SK-N-MC (cell line): ENCODE measurements at places on chromosomes 16 and 17.

DNA sequence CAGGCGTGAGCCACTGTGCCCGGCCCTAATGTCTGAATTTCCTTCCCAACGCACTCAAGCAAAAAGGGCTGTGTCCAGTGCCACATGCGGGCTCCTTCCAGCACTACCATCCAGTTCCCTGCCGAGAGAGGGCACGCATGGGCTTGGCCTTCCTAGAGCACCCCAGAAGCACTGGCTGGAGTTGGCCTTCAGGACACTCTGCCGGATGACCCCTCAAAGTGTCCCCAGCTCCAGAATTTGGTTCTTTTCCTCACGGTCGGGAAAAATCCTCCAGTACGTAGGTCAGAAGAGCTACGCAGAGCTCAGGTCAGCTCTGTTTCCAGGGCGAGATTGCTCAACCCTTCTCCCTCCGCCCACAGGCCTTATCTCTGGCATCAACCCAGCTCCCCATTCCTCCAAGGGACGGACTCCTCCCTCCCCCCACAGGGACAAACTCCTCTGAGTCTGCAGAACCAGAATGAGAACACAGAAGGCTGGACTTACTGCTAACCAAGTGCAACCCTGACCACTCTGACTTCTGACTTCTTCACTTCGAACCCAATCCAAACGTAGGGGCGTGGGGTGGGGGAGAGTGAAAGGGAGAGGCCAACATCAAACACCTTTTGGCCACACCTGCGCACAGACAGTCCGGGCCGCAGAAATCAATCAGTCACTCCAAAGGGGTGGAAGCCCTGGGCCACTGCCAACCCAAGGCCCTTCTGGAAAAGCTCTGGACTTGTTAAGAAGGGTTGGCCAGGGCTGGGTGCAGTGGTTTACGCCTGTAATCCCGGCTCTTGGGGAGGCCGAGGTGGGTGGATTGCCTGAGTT is 3.6 kb downstream of the CDC42EP4 start:
- DNase-seq, result no peak

GRCh38 chr17:37134050-37134449 is 185.3 kb downstream of the AATF start:
- DNase-seq, result no peak

DNA sequence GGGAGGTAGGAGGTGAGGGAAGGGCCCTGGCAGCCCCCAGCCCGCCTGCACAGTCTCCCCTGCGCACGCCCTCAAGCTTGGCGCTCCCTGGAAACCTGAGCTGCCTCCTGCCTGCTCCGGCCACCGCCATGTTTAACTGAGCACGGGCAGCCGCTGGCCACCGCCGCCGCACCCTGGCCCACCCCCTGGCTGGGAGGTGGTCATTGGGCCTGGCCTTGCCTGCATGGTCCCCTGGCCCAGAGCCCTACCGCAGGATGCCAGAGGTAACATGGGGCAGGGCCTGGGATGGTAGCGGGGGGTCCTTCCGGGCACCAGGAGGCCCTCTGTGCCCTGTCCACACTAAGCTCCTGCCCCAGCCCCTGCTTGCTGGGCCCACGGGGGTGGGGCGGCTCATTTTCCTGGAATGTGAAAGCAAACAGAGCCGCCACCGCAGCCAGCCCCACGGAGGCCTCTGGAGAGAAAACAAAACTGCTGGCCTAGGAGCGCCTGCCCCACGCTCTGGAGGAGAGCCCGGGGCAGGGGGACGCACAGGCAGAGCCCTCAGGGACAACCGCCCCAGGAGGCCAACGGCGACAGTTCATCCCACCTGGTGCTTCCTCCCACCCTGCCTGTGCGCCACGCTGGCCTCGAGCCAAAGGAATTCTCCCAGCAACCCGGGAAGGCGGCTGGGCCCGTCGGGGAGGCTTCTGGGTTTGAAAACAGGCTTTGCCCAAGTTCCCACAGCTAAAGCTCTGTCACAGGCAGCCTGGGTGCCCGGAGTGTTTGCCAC is 8.9 kb downstream of the NHERF2 start:
- DNase-seq, result no peak

DNA sequence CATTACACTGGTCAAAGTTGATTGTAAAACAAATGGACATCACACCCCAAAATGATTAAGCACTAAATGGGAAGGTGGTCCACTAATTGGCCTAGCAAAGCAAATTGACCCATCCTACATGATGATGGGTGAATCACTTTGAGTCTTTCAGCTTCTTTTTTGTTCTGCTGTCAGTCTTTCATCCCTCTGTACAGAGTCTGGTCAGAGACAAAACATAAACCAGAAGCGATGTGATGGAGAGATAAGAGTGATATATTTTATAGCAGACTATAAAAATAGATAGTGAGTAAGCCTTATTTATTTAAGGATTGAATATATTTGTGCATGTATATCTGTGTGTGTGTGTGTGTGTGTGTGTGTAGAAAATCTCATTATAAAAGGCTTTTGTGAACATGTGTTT is 618.4 kb upstream of the SOX9 start:
- DNase-seq, result no peak

DNA sequence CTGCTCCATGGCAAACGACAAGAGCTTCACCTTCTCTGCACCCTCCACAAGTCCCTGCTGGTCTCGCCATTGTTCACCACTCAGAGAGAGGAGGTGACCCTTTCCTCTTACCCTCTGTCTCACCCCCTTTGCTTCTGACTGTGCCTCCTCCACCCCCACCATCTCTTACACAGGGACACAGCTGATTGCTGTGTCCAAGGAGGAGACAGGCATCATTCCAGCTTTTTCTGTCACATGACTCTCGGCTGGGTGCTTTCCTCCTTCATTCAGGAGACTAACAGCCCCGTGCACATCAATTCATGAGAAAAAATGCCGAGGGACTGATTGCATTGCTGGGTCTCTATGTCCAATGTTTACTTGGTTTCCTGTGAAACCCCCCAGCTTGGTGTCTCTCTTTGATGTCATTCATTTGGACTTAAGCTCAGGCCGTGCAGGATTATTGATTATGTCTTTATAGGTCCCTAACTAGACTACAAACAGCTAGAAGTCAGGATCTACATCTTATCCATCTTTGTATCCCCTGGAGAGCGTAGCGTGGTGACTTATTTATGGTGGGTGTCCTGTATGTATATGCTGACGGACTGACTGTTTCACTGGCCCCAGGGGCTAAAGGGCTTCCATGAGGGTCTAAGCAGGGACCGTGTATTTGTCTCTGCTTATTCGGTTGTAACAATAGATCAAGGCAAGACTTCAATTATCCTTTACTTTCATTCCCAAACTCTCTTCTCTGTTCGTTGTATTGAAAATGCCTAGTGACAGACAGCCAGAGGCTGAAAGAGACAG is 82.2 kb upstream of the CDH13 start:
- DNase-seq, result no peak

DNA sequence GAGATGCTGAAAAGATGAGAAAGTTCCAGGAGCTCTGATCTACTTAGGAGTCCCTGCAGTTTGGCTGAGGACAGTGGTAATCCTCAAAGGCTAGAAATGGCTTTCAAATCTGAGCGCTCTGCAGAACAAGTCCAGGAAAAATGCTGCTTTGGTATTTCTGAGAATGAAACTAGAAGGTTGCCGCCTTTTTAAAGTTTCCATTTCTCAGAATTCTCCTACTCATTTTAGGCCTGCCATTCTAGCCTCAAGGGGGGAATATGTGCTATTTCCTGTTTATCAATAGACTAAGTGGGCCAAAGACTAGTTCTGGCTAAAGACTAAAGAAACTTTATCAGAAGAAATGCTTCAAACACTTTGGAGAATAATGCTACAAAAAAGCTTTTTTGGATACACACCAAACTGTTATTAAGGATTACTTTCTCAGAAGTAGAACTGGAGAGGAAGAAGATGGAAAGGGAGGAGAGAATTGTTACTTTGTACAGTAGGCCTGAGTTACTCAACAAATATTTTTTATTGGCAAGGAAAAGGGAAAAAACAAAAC is at the start of gene SLFN12L:
SLFN12L (minus strand) TSS at position 78 of the 541 bp plus-strand sequence. CDS start 15,314 bp downstream, outside the sequence.
- DNase-seq, result no peak

- DNase-seq, result no peak
Measured at GRCh38 chr17:7992924-7993323, 9.5 kb upstream of the GUCY2D start.

DNA sequence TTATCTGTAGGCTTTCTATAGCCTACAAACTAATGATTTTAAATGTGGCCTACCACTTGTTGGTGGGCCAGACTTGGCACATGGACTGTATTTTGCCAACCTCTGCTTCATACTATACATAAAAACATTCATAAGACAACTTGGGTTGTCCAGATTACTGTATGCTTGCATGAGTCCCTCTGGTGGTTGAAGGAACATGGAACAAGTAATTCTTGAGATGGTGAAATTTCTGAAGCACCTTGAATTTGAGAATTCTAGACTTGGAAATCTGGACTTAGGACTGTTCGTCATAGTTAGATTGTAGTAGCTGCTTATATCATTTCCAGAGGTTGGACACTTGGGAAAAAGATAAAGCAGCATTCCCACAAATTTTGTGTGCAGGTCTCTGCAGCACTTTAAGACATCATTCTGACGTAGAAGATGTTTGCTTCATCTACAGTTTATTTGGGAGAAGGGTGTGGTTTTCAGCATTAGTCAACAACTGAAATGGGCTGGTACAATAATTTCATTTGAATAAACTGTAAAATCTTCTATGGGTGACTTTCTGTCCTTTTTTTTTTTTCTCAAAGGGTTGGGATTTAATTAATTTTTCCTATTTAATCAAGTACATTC is 31.2 kb downstream of the NFATC3 start:
- no peak for DNase-seq

- no peak for DNase-seq
Measured at GRCh38 chr16:48432136-48432535, 46.9 kb upstream of the SIAH1 start.

- DNase-seq, result no peak
Measured at GRCh38 chr17:9824094-9824493, 1.6 kb upstream of the GLP2R start.

GRCh38 chr17:78684026-78684425 is 98.0 kb downstream of the CYTH1 start:
- DNase-seq, result no peak

DNA sequence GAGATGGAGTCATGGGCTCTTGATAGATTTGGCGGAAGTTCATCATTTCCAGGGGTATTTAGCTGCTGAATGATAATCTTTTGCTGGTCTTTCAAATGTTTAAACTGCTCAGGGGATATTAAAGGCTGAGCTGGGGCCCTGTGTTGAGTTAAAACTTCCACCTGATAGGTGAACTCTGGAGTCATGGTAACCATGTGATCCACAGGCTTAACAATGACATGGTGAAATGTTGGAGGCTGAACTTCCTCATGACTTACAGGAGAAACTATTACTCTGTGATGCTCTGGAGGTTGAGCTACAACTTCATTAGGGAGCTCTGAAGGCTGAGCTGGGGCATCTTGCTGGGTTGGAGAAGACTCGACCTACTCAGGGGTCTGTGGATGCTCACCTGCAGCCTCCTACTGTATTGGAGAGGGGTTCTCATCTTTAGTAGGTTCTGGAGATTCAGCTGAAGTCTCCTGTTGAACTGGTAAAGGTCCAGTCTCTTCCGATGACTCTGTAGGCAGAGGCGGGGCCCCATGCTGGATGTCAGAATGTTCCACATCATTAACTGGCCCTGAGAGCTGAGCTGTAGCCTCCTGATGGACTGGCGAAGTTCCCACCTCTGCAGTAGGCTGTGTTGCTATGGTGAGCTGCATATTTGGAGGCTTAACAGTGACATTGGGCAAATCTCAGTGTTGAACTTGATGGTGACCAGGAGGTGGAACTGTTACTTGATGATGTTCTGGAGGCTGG is 24.2 kb downstream of the RDM1 start:
- no peak for DNase-seq

DNA sequence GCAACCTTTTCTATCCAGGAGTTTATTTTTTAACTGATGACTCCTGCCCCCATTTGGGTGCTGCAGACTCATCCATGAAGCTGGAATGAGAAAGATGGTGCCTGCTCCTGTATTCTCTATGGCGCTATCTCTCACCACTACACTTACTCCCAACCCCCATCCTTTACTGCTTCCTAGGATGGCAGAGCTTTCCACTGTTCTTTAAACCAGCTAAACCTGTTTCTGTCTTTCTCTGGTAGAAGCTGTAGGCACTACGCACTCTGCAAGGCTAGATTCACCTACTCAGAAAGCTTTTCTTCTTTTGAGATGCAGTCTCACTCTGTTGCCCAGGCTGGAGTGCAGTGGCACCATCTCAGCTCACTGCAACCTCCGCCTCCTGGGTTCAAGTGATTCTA is 47.0 kb downstream of the ADAMTS18 start:
- DNase-seq, result no peak

DNA sequence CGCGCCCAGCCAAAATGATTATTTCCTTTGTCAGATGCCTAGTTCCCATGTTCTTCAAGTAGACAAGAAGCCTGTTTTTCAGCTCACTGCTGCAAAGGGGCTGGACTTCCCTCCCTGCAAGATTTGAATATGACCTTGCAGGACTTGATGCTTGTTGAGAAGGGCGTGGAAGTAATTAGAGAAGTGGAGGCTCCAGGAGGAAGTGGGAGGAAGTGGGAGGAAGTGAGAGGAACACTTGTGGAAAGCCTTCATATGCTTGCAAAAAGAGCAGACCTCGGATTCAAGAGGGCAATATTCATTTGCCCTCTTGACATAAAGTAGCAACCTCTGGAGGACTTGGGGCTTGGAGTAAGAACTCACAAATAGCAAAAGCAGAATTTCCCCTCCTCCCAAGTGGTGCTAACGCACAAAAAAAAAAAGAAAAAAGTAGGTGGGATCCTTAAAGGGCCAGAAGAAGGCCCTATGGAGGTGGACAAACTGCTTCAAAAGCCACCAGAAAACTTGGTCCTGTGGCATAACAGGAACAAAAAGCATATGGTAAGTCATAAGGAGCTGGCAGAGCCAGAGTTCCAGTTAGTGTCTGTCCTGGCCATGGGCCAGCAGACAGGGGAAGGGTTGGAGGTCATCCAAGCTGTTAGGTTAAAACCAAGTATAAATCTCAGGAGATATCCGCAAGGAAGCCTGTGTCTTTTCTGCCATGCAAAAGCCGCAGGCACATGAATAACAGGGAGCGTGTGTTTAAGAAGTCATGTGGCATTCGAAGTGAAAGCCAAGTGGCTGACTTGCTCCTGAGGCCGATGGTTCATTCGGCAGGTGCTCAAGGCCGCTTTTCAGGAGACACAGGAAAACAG is 20.6 kb upstream of the PRKAR1A start:
- DNase-seq, result no peak

- no peak for DNase-seq
Measured at GRCh38 chr16:87067836-87068761, 249.1 kb downstream of the C16orf95 start.

GRCh38 chr17:5785338-5785737 is 201.0 kb upstream of the NLRP1 start:
- DNase-seq, result no peak

- DNase-seq, result no peak
Measured at GRCh38 chr17:17107891-17108431, 65.7 kb downstream of the MPRIP start.

- DNase-seq, result no peak
Measured at GRCh38 chr17:35891269-35891668, 11.1 kb upstream of the CCL5 start.

- no peak for DNase-seq
Measured at GRCh38 chr16:71610936-71611871, 14.8 kb upstream of the MARVELD3 start.

GRCh38 chr17:34167354-34167753 is 87.7 kb upstream of the CCL2 start:
- DNase-seq, result no peak

- no peak for DNase-seq
Measured at GRCh38 chr17:75181608-75182318, 996 bp downstream of the SUMO2 start.

GRCh38 chr17:80895366-80895765 is 96.3 kb upstream of the CHMP6 start:
- DNase-seq, result no peak

GRCh38 chr16:24394341-24394740 is 138.2 kb downstream of the CACNG3 start:
- no peak for DNase-seq

- no peak for DNase-seq
Measured at GRCh38 chr16:3612510-3613466, 1.4 kb upstream of the SLX4 start.
